ENCODE measurements at places on chromosomes 2 and 18.

DNA sequence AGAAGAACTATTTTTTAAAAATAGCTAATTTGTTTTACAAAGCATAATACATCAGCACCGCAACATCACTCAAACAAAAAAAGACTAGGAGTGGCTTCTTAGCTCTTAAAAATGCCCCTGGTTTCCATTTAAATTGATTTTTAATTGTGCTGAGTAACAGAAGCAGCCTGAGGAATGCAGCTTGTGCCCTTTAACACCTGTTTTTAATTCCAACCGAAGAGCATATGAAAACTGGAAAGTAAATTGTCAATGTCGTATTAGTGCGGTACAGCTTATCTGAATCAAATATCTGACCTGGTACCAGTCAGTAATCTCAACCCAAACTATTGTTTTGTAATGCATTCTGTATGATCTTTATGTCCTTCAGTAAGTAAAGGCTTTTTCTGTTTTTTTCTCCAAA is 13.2 kb upstream of the CD302 start:
- DNase-seq: no peak

DNA sequence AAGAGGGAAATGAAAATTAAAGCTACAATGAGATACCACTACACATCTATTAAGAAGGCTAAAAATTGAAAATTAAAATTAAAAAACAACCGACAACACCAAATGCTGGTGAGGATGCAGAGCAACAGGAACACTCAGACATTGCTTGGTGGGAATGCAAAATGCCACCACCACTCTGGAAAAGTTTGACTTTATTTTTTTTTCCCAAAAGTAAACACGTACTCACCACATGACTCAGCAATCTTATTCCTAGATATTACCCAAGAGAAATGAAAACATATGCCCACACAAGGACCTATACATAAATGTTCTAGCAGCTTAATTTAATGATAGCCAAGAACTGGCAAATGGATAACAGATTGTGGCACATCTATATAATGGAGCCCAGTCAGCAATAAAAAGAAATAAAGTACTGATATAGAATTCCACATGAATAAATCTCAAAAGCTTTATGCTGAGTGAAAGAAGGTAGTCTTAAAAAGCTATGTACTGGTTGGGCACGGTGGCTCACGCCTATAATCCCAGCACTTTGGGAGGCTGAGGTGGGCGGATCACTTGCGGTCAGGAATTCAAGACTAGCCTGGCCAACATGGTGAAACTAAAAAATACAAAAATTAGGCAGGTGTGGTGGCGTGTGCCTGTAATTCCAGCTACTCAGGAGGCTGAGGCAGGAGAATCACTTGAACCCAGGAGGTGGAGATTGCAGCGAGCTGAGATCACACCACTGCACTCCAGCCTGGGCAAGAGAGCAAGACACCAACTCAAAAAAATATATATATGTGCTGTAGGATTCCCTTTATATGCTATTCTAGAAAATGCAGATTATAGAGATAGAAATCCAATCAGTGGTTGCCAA is 4.2 kb upstream of the PROC start:
- DNase-seq: no peak

GRCh38 chr2:236894791-236895190 is 190.9 kb upstream of the COPS8 start:
- DNase-seq: no peak

- DNase-seq: no peak
These were observed 77.6 kb upstream of the ALPP start for GRCh38 chr2:232300894-232301387.

DNA sequence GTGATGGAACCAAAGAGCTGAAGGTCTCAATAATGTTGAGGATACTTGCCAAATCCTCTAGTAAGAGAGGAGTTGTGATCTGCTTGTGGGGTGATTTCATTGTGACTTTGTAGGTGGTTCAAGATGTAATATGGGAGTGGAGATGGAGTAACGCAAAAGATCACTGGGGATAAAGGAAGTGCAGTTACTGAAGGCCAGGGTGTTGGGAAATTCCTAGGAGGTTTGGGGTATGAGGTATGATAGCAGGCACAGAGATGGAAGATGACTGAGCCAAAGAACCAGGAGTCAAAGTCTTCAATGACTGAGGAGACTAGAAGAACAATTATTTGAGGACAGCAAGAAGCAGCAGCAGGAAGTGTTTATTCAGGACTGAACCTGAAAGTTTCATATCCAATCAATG is 222.6 kb downstream of the NCKAP5 start:
- no peak for DNase-seq

DNA sequence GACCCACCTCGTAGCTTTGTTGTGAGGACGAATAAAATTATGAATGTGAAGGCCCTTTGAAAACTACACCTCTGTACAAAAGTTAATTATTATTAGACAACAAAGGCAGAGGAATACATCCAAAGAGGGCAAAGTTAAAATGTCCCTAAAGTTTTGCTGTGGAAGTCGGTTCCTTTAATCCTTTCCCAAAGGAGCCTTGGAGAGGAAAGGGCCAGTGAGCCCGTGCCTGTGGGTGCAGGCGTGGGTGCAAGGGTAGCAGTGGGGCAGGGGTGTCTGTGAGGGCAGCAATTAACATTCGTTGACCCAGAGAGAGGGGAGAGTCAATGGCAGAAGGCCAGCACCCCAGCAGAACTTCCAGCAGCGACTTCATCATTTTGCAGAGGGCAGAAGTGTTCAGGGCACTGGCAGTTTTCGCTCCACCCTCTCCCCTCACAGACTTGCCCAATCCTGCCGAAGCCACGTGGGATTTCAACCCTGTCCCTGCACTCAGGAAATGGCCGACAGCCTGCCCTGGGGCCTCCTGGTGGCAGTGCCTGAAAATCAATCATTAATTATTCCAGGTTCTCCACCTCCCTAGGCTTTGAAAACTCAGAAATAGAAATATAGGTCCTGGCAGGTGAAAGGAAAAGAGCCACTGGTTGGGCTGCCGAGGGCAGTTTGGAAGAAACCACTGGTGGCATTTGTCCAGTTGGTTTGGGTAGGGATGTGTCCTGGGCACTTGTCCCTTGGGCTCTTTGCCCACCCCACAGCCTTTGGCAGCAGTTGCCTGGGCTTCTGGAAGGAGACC is 4.2 kb upstream of the PAX8 start:
- DNase-seq: no peak

GRCh38 chr2:61244694-61245093 is 82.7 kb downstream of the C2orf74 start:
- DNase-seq: no peak

DNA sequence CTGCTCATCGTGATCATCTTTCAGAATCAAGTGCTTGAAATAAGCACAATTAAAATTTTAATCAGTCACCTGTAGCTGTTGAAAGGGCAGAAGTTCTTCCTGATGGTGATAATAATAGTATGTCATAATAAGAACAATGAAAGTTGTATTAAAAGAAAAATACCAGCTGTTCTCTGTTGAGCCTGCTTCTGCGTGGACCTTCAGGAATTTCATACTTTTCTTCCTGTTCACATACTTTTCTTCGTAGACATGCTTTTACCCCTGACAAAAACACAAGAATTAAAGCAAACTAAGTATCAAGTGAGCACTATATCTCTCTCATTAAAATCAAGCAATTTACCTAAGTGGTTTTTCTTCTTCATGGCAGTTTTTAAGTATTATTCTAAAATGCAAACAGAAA is 79.2 kb downstream of the BARD1 start:
- DNase-seq: no peak

GRCh38 chr2:166784296-166784946 is 103.9 kb upstream of the XIRP2 start:
- DNase-seq: no peak

DNA sequence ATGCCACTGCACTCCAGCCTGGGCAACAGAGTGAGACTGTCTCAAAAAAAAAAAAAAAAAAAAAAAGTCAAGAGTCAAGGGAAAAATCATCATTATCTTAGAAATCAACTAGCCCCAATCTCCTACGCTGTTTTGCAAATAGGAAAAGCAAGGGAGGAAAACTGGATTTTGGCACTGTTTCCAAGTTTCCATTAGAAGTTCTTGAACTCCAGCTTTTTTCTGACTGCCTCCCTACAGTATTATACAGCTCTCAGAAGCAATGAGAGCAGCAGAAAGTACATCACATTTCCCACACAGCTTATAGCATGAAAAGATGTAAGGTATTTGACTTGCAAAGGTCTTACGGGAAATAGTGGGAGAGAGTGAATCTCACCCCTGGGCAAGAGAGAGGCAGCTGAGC is 127.8 kb downstream of the OSR1 start:
- DNase-seq: no peak

DNA sequence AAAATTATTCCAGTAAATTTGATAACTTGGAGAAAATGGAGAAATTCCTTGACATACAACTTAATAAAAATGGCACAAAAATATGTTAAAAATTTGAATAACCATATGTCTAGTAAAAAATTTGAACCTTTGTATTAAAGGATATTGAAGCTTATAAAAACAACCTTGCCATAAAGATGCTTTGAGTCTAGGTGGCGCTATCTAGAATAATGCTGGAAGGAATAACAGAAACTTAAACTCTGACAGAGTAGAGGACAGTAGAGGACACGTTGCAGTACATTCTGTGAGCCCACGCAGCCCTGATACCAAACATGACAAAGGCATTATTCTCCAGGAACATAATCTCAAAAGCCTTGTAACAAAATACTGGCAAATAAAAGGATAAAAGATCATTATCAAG is 44.7 kb upstream of the ALKAL2 start:
- no peak for DNase-seq

- DNase-seq: no peak
These were observed 8.0 kb downstream of the GLI2 start for GRCh38 chr2:120743657-120744056.

DNA sequence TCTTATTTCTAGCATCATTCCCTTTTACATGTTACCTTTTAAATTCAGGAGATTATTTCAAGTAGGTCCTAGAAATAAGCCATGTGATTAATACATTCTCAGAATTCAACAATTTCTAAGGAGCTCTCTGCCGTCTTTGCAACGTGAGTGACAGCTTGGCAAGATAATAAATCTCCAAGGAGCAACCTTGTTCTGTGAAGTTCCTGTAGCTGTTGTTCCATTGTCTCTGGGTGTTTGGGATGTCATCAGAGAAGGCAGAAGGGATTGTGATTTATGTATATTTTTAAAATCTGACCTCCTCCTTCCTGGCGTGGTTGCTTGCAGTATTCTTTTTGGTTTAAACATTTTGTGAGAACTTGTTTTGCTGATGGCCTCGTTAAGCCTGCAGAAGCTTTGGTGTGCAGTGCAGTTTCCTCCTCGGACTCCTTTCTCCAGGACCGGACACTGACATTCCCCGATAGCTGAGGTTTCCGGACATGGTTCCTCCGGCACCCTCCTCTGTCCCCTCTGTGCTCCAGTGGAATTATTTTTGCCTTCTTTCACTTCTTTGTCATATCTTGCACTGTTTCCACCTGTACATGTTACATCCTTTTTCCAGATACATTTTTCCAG is 33.7 kb downstream of the RAMP1 start:
- DNase-seq: no peak

DNA sequence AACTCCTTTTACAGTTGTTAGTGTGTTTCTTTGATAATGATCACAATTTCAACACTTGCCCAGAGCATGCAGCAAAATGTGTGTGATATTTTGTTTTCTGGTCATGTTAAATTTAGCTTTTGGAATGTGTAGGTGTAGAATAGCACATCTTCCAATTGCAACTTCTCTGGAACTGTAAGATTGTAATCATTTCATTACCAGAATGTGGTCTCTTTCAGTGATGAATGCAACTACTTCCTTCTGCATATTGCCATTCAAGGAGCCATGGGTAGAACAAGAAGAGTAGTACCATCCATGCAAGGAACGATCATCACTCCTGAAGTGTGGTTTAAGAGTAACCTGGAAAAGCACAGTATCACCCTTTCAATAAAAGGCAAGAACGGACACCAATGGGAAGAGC is 548.8 kb upstream of the ZNF804A start:
- no peak for DNase-seq

GRCh38 chr2:163834221-163834620 is 98.4 kb upstream of the FIGN start:
- DNase-seq: no peak

DNA sequence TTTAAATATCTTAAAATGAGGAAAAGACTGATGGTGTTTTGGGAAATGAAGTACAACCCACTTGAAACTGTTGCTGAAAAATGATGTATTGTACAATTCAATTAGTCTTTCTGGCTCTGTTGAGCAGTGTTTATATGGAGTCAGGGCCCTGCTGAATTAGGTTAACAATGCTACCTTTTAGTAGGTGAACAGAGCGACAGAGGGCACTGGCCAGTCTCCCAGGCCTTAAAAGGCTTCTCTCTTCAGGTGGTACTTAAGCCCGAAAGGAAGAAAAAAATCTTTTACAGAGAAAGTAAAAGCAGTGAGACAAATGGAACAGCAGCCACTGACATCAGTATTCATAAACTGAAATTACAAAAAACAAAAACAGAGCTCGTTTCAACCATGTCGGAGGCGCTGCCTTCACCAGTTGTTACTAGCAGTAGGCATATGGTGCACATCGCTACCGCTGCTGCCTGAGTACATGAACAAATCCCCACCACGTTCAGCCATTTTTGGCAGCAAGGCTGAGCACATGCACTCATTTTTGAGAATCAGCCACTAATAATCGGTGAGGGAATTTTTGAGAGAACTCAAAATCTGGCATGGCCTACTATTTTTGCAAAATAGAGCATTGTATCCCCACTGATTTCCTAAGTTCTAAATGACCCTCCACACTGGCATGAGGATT is 91.8 kb downstream of the PLEKHM3 start:
- DNase-seq: no peak

GRCh38 chr2:200181755-200182154 is 124.7 kb upstream of the SPATS2L start:
- no peak for DNase-seq

- DNase-seq: peak; percentile 69
These were observed 131.4 kb downstream of the ZNF236 start for GRCh38 chr18:76953583-76954233.

DNA sequence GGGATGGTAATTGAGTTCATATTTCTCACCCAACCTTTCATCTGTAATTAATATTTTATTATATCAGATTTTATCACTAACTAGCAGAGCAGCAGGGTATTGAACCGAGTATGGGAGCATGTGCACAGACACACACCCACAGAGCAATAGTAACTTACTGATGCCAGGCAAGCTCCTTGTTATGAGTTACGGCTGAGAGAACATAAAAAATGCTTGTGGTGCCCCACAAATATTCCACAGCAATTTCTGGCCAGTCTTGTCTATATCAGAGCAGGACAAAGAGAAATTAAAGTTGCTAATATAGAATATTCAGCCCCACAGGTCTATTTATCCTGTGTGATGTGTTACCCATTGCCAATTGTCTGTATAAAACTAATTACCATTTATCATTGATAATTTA is 501.8 kb upstream of the RAB12 start:
- no peak for DNase-seq

Measured in left hindlimb (tissue), 1 donor.